ENCODE measurements at places on chromosomes 6 and 20.

DNA sequence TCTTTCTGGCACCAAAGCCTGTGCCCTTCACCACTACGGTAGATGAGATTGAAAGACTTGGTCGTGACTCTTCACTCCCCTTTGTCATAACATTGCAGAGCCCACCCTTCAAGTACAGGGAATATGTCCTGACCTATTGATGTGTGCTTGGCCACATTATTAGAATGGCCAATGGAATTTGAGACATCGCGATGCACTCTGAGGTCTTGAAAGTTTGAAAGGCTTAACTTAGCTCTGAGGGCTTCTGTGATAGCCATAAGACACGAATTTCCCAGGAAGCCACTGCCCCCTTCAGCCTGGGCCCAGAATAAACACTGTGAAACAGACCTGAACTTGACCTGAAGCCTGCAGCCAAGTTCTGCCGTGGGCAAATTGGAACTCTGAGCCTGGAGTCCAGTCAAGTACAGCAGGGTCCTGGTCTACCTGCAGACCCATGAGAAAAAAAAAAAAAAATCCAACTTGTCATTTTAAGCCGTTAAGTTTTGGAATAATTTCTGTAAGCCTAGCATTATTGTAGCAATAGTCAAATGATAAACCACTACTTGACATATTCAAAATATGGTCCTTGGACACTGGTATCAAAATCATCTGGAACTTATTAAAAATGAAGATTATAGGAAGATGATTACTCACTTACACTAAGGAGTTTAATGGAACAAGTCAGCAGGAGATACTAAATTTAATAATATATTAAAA, 36.9 kb upstream of the TRAF3IP2 start:
- DNase-seq = no peak

DNA sequence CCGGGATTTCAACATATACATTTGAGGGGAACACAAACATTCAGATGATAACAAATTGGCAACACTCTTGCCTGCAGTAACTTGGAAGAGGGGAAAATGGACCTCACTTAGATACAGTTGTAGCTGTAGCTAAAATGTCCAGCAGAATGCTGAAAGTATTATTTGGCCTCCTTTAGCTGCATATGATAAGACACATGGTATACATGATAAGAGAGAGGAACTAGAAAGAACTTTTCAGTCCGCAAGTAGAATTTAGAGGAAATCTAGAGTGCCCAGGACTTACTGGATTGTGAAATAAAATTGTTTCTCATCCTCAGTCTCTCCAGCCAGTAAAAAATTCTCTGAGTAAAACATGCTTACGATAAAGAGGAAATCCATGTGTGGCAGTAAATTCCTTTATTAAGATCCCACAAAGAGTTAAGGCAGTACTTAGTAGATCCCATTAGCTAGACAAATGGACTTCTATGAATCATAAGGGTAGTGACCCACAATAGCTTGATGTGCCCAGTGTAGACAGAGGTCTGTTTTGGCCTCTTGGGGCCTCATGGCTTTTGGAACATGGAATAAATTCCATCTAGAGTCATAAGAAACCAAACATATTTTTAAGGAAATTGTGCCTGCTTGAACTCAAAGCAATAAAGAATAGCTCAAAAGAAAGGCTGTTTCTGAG, 87.9 kb upstream of the RBM24 start:
- no peak for DNase-seq

- no peak for DNase-seq
These were observed 267.2 kb downstream of the ADGRG6 start for GRCh38 chr6:142568857-142569597.

- DNase-seq = no peak
These were observed 263.5 kb downstream of the TMEM242 start for GRCh38 chr6:157059781-157060180.

GRCh38 chr20:37405351-37405897, 59.5 kb downstream of the SRC start:
- no peak for DNase-seq

GRCh38 chr20:33399924-33400323, 1.4 kb downstream of the CDK5RAP1 start:
- DNase-seq = no peak

GRCh38 chr6:167840526-167841179, 13.9 kb downstream of the AFDN start:
- no peak for DNase-seq

- DNase-seq = no peak
These were observed 12.2 kb downstream of the DUSP15 start for GRCh38 chr20:31857861-31858759.

- no peak for DNase-seq
These were observed 10.7 kb downstream of the CST7 start for GRCh38 chr20:24959591-24960301.

GRCh38 chr6:68641172-68641571, 6.1 kb downstream of the ADGRB3 start:
- no peak for DNase-seq

DNA sequence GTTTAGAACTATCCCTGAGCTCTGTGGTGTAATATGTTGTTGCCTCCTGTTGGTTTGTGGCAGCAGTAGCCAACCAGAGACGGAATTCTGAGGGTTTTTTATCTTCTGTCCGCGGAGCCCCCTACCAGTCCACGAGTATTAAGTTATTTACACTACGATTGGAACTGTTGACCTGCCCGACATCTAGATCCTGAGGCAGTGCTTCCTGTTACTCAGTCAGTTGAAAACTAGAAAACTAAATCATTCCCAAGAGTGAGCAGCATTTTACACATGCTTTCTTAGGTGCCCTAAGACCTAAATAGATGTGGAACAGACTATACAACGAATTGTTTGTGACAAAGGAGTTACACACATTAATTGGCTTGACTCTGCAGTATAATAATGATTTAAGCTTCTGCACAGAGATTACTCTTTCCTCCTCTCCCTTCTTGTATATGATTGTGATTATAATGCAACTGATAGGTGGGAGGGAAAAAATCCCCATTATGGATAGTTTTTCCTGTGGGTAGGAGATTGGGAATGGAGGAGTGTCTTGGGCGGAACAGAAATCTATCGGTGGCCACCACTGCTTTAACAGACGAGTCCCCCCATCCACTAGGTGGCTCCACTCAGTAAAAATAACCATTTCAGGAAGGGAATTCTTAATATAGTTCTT, 1.7 kb downstream of the LOC128125822 start:
- no peak for DNase-seq

GRCh38 chr6:27545271-27546046, 72.6 kb upstream of the ZNF184 start:
- DNase-seq = no peak

GRCh38 chr20:54727490-54727889, 252.1 kb downstream of the DOK5 start:
- no peak for DNase-seq

GRCh38 chr6:51468704-51469103, 618.7 kb downstream of the PKHD1 start:
- DNase-seq = no peak

GRCh38 chr20:31573555-31574321, 31.4 kb upstream of the ID1 start:
- DNase-seq = no peak

GRCh38 chr20:20611167-20611566, 101.3 kb downstream of the RALGAPA2 start:
- DNase-seq = no peak

All from activated naive CD4-positive, alpha-beta T cell (primary cell).